ENCODE measurements at places on chromosomes 5 and 9.

- no peak for ATAC-seq
These were observed 931.0 kb upstream of the DMAC1 start for GRCh38 chr9:8730618-8731017.

GRCh38 chr9:70514273-70514672, 99.8 kb upstream of the KLF9 start:
- ATAC-seq: no peak

DNA sequence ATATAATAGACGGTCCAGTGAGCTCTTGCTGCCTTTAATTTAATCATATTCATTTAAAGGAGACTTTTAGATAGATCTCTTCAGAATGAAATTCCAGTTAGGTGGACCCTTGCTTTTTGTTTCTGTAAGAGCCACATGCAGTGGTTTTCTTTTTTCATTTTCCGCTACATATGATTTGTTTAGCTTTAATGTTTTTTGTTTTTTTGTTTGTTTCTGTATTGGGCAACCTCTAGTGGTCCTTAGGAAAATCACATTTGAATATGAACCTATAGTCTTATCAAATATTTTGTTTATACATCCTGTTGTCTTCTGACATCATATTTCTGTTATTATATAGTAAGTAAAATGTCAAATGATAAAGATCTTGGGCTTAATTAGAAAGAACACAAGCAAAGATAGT, 150.8 kb downstream of the HACD4 start:
- ATAC-seq: no peak

DNA sequence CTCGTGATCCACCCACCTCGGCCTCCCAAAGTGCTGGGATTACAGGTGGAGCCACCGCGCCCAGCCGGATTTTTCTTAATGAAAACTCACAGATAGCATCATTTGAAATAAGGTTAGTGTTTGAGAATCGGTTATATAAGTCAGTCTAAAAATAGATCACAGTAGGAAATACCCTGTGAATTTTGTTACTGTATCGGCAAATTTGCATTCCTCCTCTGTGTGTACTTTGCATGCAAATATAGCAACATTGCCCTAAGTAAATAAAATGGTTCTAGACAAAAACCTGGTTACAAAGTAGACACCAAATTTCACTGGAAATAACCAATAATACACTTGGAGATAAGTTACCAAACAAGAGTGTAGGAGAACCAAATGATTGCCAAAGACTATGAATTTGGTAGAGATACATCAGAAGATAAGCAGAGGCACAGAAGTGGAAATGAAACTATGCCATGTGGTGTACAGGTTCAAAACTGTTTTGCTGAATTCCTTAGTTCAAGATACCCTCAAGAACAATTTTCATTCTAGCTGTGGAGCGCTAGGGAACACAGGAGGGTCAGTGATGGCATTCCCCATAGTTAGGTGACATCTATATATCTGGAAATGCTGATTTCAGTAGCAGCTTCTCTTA, 58.1 kb downstream of the ICE1 start:
- no peak for ATAC-seq

DNA sequence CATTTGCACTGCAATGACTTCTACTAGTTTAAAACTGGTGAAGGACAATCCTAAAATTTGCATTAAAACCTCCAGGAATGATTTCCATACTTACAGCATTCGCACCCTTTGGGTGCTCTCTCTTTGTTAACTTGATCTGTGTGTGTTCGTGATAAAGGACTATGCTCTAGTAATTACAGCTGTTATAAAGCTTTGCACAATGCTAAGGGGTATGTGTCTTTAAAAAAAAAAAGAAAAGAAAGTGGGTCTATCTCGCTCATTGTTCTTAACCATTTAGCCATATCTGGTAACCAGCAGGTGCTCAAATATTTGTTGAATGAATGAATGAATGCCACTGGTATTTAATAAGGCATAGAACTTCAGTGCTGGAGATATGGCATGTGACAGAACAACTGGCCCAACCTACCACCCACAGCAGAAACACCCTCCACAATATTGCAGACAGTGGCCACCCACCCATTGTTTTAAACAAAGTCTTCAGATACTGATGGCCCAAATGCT, 8.7 kb downstream of the TRIM36 start:
- no peak for ATAC-seq

- no peak for ATAC-seq
These were observed 219.1 kb downstream of the NDUFS4 start for GRCh38 chr5:53779541-53779981.

- ATAC-seq: no peak
These were observed 1.7 kb downstream of the MSX2 start for GRCh38 chr5:174725991-174726601.

GRCh38 chr9:118473521-118473920, 769.3 kb downstream of the TLR4 start:
- ATAC-seq: no peak

GRCh38 chr5:21071421-21071820, 1083.4 kb upstream of the CDH18 start:
- no peak for ATAC-seq

- no peak for ATAC-seq
These were observed 533.2 kb upstream of the SEMA6A start for GRCh38 chr5:117107859-117108258.

- ATAC-seq: no peak
These were observed 4.4 kb upstream of the TENT4A start for GRCh38 chr5:6708814-6709213.

GRCh38 chr5:131647048-131647769, 12.2 kb upstream of the RAPGEF6 start:
- ATAC-seq: no peak

GRCh38 chr5:63854076-63854475, 108.2 kb downstream of the HTR1A start:
- no peak for ATAC-seq

GRCh38 chr9:83511051-83511450, 27.1 kb downstream of the FRMD3 start:
- ATAC-seq: no peak

DNA sequence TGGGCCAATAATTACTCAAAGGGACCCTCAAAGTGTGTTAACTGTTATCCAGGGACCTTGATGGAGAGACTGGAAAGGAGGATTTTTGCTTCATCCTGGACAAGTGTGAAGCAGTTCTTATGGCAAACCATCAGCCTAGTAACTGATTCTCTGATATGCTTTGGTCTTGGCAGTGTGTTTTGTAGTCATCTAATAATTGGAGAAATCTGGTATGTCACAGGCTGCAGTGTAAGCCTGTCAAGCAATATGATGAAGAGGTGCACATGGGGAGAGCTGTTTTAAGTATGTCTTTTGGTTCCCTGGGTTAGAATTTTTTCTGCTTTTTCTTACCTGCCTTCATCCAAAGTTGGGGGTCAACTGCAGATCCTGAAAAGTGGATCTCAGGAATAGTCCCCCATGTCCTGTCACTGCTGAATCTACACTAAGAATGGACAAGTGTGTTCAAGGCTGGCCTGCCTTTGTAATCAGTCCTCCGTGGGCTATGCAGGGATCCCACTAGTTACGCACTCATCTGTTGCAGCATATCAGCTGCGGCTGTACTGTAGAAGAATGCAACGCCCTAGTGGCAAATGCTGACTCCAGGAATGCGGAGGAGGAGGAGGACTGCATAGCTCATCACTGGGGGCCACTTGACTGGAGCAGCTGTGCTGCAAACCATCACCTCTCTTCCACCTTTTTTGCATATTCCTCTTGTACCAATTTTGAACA, 1.9 kb downstream of the SPTAN1 start:
- ATAC-seq: no peak

DNA sequence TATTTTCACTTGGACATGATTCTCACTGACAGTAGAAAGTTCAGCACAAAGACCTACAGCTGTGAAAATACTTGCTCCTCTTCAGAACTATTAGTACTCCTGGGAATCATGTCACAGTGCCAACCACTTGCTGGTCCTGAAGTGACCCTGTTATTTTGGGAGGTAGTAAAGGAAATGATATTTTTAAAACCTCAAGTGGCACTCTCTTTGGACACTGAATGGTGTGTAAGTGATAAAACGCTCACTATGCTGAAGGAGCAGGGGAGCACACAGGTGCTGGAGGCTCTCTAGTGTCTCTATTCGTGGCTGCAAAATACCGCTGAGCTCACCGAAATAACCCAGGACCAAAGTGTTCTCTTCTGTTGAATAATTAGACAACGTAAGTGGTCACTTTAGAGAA, 76.9 kb upstream of the SPATA31D4 start:
- no peak for ATAC-seq

DNA sequence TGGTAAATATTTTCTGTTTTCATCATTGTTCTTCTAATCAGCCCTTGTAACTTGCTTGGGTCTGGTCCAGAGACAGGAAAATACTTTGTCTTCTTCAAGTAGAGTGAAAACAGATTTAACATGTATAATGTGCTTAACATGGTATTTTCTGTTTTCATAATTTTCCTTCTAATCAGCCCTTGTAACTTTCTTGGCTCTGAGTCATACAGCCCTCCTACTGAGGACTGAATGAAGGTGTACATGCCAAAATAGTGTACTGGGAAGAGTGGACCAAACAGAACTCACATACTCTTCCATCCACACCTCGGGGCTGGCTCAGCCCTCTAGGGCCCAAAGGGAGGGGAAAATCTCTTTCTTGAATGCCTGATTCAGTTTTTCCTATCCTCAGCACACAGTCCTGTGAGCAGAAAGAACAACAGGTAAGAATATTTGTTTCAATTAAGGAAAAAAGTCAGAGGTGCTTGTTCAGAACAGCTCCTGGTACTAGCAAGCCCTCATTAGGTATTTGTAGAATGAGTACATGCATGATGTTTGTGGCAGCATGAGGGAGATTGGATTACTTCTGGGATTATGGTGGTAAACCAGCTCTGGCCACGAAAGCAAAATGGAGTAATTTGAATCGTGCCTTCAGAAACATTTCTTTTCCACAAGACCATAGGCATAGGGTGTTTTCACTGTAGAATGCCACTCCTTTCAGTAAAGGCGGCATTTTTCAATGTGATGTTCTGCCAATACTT, 24.2 kb upstream of the MACIR start:
- ATAC-seq: no peak

GRCh38 chr9:72873456-72873855, 79.4 kb downstream of the ALDH1A1 start:
- ATAC-seq: no peak

- ATAC-seq: peak; percentile 19
These were observed 59.0 kb downstream of the LMX1B start for GRCh38 chr9:126672634-126673284.

DNA sequence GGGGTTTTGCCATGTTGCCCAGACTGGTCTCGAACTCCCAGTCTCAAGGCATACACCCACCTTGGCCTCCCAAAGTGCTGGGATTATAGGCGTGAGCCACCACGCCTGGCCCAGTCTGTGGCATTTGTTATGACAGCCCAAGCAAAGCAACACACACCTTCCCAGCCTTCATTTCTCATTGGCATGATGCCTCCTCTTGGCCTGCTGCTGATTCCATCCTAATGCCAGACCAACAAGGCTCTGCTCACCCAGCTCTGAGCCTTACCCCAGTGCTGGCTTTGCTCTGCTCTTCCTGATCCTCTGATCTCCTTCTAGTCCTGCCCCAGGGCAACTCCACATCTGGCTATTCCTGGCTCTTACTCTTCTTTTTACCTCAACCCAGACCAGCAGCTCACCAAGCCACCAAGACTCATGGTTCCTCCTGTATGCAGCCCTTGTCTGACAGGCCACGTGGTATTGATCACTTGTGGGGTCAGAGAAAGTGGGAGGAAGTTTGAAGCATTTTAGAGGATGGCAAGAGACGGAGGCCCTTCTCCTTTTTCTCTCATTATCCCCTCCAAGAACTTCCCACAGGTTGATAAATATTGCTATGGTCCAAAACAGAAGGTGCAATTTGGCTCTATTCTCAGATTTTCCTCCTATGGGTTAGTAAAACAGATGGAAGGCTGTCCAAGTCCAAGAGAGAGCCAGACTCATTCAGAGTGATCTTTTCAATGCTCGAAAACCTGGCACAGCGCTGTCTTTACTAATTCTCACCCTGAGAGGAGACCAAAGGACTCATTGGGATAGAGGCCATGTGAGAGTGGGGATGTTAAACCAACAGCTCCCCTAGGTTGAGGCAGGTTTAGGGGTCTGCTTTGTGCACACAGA, 958 bp downstream of the CD180 start:
- no peak for ATAC-seq

GRCh38 chr9:136119061-136119882, 597 bp upstream of the TMEM250 start:
- peak; percentile 26 for ATAC-seq

DNA sequence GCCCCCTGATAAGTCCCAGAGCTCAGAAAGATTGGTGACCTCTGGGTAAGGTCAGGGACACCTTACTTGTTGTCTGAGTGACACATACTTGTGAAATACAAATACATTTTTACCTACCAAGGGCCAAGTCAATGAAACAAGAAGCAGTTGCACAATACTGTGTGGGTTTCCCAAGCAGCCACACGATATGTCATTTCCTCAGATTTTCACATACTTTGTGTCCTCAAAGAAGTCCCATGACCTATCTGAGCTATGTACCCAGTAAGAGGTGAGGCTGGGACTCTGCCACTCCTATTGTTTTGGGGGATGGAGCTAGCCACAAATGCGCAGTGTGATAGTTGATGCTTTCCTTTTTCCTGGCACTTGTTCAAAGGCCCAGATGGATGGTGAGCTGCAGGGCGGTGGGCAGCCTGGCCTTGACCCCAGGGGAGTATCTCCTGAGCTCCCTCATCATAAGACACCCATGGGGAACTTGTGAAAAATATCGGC, 4.8 kb upstream of the SLC25A51 start:
- ATAC-seq: no peak

GRCh38 chr5:91464886-91465646, 81.9 kb upstream of the ARRDC3 start:
- no peak for ATAC-seq

DNA sequence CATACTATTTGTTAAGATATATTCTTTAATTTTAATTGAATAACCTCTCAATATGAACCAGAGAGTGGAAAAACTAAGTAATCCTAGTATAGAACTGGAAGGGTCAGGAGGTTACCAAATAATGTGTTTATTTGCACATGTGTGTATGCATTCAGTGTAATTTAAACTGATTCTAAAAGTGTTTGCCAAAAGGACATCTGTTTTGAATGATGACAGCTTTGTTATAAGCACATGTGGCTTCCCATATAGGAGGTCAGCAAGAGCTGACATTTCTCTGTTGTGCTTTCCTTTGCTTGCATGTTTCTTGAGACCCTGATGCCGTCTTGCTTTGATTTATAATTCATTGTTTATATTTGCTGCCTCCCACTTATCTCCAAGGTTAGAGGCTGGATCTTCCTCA, 383.4 kb downstream of the BRINP1 start:
- ATAC-seq: no peak

Measured in motor neuron (in vitro differentiated cells).